ENCODE measurements at places on chromosomes 3 and 15. TPM values are rescaled to one million over a fixed set of nuclear protein-coding genes. Genes with fewer than 3 reads are reported as not detected.

Gene IL5RA
- 0.97 TPM for total RNA-seq

GRCh38 chr3:133745981-133746711 is at the start of gene TF:
Gene TF, plus strand, starts transcription at chr3:133746393. Its CDS starts 48 bp downstream, at chr3:133746441.
- no peaks in the 10 kb centered on the region for H3K4me1 ChIP-seq
- DNase-seq: peak; percentile 22
- H3K4me3 ChIP-seq: peak within 1 kb of the TSS; percentile 42
- no peak within 1 kb of the TSS for H3K27ac ChIP-seq

- H3K4me1 ChIP-seq: peaks cover 31% of the 10 kb centered on the region
- DNase-seq: no peak
- H3K4me3 ChIP-seq: no peak overlapping the region
- H3K36me3 ChIP-seq: no peaks in the 10 kb centered on the region
- H3K27me3 ChIP-seq: no peaks in the 10 kb centered on the region
These were observed 483.2 kb upstream of the TBL1XR1 start for GRCh38 chr3:177680472-177680821.

- H3K4me1 ChIP-seq: no peaks in the 10 kb centered on the region
- H3K36me3 ChIP-seq: no peaks in the 10 kb centered on the region
- DNase-seq: no peak
These were observed 340.9 kb upstream of the ICE2 start for GRCh38 chr15:60819860-60820259.

GRCh38 chr3:85554153-85554552 is 595.4 kb downstream of the CADM2 start:
- no peak overlapping the region for H3K4me3 ChIP-seq
- no peaks in the 10 kb centered on the region for H3K36me3 ChIP-seq
- no peaks in the 10 kb centered on the region for H3K4me1 ChIP-seq

Measured in heart right ventricle (tissue), 16 donors.